KBM-7 (cell line): ENCODE measurements at places on chromosomes 7 and 10.

- DNase-seq: no peak
Measured at GRCh38 chr7:38817526-38817925, 91.5 kb downstream of the VPS41 start.

DNA sequence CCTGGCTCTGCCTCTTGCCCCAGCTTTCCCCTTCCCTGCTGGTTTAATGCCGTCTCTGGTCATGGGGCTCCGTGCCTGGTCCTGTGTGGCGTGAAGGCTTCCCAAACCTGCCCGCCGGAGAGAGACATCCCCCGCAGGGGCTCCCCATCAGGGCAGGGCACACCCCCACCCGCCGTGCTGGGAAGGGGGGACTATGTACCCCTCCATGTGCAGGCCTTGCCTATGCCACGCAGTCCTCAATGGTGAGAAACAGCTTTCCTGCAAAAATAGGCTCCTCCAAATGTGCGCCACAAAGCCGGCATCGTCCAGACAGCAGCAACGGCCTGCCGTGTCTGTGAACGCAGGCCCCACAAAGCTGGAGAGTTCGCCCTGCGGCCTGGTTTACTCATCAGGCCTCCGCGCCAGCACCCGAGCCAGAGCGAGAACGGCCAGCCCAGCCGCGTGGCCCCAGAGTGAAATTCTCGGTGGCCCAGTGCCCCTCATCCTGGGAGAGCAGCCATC is 313.4 kb downstream of the DNAJB6 start:
- DNase-seq: no peak

DNA sequence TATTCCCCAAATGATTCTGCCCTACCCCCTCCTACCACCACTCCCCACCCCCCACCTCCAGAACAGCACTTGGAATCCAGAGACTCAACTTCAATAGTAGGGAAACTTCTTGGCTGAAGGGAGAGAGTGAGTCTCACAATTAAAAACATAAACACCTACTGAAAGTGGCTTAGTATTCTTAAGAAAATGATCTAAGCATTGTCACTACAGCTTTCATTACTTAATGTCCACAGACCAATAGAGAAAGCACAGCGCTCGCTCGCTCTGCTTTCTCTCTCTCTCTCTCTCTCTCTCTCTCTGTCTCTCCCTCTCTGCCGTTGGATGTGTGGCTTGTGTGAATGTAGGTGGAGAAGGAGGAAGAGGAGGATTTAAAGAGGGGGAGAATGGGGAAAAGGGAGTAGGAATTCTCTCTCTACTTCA is 1.5 kb upstream of the SEMA3A start:
- DNase-seq: peak; percentile 55

- DNase-seq: no peak
Measured at GRCh38 chr10:19071946-19072345, 23.3 kb downstream of the MALRD1 start.

DNA sequence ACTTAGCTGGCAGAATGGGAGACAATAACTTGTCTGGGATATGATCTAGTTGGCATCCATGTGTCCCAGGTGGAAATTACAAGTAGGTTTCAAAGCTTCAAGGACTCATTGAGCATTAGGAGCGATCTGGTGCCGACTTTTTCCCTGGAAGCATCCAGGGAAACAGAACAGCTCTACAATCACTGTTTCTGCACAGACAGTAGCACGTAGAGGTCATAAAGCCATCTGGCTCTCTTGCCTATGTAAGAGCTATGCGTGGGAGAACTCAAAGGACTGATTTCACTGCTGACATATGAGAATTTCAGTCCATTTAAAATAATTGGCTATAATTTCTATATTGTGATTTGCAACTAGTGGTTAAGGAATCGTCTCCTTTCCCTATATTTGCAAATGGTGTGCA is 791.7 kb downstream of the REEP3 start:
- no peak for DNase-seq

- no peak for DNase-seq
Measured at GRCh38 chr10:129126982-129127381, 340.1 kb upstream of the MGMT start.

DNA sequence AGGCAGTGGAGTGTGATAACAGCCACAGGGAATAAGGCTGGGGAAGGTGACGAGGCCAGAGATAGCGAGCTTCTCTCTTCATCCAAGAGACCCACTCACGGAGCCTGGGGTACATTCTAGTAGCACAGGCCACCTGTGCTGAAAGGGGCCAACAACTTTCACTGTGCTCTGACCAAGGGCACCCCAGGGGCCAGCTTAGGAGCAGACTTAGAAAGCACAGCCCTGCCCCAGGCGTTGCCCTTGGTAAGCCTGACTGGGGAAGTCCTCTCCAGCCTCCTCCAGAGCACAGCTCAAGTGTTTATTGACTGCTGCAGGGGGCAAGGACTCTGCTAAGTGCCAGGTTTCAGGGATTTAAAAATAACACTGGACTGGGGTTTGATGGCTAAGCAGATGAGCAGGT is 44.7 kb downstream of the EBF3 start:
- no peak for DNase-seq

- no peak for DNase-seq
Measured at GRCh38 chr10:127826154-127826725, 66.5 kb downstream of the CLRN3 start.

GRCh38 chr7:96952974-96953391 is 52.4 kb upstream of the DLX6 start:
- no peak for DNase-seq

- no peak for DNase-seq
Measured at GRCh38 chr7:741850-742249, 14.8 kb upstream of the PRKAR1B start.

- DNase-seq: peak; percentile 1
Measured at GRCh38 chr7:78620920-78621319, 822.3 kb downstream of the PHTF2 start.

DNA sequence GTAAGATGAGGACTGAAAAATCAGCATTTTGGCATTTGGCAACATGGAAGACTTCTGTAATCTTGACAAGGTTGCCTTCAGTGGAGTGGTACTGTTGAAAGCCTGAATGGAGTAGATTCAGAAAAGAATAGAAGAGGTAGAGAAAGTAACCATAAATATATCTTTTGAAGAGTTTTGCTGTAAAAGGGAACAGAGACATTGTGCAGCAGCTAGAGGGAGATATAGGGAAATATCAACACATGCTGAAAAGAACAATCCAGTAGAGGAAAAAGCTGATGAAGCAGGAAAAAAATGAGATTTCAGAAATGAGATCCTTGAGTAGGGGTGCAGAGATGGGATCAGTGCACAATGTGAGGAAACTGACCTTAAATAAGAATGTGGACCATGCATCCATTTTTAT is 60.0 kb downstream of the RAPGEF5 start:
- DNase-seq: no peak

GRCh38 chr10:117137031-117137910 is 799 bp downstream of the VAX1 start:
- no peak for DNase-seq

GRCh38 chr10:30435073-30435422 is 1.1 kb downstream of the MAP3K8 start:
- no peak for DNase-seq

DNA sequence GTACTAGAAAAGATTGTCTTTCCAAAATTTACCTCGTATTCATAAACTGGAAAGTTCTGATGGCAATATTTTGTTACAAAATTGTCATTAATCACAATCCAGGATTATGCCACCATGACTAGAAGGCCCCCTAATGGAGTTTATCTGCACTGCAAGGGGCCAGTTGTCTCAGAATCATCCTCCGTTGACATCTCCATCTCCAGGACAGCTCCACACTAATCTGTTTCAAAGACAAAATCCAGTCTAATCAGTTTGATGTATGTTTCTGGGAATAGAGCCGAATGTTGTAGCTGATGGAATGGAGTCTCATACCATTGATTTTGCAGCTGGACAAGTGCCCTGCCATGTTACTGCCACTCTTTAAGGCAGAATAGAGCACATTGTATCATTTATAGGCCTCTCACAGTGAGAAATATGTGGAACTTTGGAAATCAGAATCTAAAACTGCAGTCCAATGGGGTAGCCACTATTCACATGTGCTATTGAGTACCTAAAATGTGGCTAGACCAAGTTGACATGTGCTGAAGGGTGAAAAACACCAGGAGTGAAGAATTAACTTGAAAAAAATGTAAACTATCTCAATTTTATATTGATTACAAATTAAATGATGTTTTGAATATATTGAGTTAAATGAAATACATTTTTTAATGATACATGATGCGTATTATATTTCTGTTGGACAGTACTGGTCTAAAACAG is 38.3 kb upstream of the TOMM7 start:
- DNase-seq: peak; percentile 55

DNA sequence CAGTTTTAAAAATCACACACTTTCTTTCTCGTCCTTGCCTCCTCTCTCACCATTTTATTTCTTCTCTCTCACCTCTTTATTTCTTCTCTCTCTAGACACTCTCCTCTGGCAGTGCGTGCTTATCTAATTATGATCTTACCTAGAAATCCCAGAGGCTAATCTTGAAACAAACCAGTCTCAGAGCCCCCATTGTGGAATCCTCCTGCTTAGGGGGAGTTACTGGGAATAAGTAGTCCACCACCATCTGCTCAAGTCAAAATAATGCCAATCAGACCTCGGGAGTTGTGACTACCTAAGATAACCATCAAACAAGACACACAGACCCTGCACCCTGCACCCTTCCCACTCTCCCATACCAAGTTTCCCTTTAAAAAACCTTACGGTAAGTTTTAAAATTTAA is 256.9 kb downstream of the POM121L12 start:
- no peak for DNase-seq

GRCh38 chr7:12765431-12766100 is 78.1 kb downstream of the ARL4A start:
- DNase-seq: no peak

DNA sequence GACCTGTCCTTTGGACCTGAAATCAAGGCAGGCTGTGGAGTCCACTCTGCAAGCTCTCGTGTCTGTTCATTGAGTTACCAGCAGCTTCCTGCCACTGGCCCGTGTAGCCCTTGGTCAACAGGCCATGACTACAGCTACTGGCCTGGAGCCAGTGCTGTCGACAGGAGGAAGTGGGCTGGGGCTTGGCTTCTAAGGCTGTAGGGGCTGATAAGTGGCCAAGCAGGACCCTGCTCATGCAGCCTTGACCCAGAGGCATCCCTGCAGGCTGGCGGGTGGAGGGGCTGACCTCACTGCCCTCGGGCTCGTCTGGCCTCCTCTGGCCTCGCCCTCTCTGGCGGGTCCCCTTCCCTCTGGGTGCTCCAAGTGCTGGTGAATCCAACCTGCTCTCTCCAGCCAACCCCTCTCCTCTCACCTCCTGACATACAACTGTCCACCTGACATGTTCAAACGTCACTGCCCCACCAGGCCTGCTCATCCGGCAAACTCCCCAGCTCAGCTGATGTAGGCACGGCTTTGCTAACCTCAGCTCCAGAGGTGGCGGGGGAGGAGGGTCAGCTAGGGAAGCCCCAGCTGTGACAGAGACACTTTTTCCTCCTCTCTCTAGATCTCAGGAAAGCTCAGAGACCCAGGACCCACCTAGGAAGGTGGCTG is 188.6 kb upstream of the LYZL2 start:
- DNase-seq: no peak

GRCh38 chr10:76342996-76343395 is 911.6 kb downstream of the LRMDA start:
- DNase-seq: no peak

DNA sequence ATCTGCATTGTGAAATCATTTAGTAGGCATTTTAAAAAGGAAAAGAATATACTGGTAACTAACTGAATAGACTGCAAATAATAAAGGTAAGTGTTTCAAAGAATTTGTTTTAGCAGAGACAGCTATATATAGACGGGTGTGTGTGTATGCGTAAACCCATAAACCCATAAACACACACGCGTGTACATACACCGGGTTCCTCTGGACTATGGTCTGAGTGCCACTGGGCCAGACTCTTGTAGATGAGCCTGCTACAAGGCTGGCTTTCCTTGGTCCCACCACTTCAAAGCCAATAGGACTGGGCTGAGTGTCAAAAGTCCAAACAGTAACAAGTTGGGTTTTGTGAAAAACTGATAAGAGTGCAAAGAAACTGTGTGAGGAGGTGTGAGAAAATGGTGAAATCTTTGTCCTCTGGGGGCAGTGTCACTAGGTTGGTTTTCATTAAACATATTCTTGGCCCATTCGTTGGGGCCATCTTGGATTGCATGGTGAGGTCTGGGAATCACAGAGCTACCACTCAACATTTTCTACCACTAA is 39.8 kb downstream of the GNA12 start:
- DNase-seq: no peak

DNA sequence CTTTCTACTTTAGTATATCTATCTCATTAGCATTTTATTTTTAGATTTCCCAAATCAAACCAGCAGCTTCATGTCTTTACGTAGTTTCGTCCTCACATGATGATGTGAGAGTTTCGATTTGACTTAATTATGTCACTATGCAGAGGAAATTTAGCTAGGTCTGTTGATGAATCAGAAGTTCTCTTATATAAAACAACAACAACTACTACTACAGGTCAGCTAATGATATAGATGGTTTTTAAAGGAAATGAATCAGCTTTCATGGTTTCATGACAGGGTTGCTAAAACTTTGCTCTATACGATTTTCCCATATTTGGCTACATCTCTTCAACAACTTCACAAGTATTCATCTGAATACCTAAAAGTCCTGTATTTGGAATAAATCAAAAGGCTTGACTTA is 28.6 kb downstream of the JAZF1 start:
- DNase-seq: no peak

DNA sequence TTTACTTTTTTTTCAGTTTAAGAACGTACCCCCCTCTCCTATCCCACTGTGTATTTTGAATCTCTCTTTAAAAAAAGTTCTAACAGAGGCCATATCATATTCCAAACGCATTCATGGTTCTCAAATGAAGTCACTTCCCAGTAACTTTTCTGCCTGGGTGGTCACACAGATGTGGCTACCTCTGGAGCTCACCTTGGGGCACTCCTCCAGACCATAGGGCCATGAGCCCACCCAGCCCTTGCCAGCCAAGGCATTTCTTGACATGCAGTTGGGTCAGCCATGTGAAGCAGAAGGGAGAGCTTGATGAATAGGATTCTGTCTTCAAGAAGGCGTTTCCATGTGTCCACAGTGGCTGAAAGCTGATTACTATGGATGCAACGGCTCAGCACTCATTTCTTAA is 239.3 kb downstream of the RAB11FIP2 start:
- DNase-seq: no peak

- no peak for DNase-seq
Measured at GRCh38 chr7:41655426-41655825, 47.5 kb downstream of the INHBA start.

DNA sequence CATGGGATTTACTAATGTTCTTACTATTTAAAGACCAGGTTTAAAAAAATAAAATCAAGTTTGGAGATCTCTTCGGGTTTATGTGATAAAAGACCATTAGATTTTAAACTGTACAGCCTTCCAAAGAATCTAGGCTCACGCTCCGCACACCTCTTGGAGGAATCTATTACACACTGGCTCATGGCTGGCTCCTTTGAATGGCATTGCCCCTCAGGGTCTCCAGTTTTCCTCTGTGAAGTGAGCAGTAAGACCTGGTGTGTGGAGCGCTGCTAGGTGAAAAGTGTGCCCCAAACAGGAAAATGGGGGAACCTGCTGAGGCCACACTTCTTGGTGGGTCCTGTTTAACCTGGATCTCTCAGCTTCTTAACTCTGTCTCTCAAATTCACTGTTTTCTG is 142.3 kb downstream of the KAT6B start:
- DNase-seq: no peak
